Spleen (tissue), 13 donors: ENCODE measurements at places on chromosomes 16 and 17. TPM values are rescaled to one million over a fixed set of nuclear protein-coding genes. Genes with fewer than 3 reads are reported as not detected.

MRPL27 gene
- 102 TPM for polyA plus RNA-seq

DNA sequence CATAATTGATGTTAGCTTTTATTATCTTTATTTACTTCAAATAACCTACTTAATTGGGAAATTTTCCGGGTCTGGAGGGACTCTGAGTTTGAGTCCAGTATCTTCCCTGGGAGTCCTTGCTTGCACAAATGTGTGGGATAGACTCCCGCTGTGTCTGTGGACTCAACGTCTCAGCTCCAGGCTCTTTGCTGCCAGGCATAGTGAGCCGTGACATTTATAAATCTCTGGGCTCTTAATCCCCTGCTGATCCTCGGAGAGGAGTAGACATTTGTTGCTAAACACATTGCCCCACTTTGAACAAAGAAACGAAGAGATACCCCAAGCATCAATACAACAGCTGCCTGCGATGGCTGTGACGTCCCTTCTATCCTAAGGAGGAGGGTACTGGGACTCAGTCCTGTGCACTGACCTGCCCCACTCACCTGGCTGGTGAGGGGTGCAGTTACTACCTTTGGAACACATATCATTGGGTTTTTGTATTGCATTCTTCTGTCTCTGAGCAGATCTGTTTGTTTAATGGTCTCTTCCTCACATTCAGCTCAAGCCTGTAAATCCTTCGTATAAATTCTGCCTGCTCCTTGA lies 316.9 kb downstream of the HAPSTR1 start:
- H3K27me3 ChIP-seq, result no peaks in the 10 kb centered on the region
- no peaks in the 10 kb centered on the region for H3K4me1 ChIP-seq
- no peak overlapping the region for H3K4me3 ChIP-seq
- H3K36me3 ChIP-seq, result no peaks in the 10 kb centered on the region
- no peak for DNase-seq
- H3K27ac ChIP-seq, result no peak overlapping the region

GRCh38 chr17:68441070-68441770 lies 16.1 kb downstream of the WIPI1 start:
- peaks cover 25% of the 10 kb centered on the region for H3K36me3 ChIP-seq
- H3K4me1 ChIP-seq, result peaks cover 56% of the 10 kb centered on the region
- no peaks in the 10 kb centered on the region for H3K27me3 ChIP-seq
- H3K4me3 ChIP-seq, result no peak overlapping the region

GRCh38 chr16:728131-728889 lies 1.4 kb downstream of the HAGHL start:
- H3K36me3 ChIP-seq, result peaks cover 13% of the 10 kb centered on the region
- peak; percentile 92 for DNase-seq
- no peaks in the 10 kb centered on the region for H3K27me3 ChIP-seq
- H3K4me3 ChIP-seq, result peak overlapping the region; percentile 62
- H3K27ac ChIP-seq, result peak overlapping the region; percentile 86

DNA sequence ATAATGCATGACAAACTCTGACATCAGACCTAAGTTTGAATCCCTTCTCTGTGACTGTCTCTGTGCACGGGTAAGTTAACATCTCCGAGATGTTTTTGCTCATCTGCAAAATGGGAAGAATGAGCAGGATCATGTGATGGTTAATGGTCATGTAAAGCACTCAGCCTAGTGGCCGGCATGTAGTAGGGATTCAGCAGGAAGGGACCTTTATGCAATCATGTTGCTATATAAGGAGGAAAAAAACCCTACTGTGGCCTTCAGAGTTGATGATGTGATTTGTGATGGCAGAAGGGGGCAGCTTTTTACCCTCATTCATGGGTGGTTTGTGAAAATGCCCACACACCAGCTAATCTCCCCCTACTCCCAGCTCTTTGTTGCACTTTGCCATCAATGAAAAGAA lies 24.1 kb downstream of the CLEC16A start:
- no peaks in the 10 kb centered on the region for H3K27me3 ChIP-seq
- no peak for DNase-seq
- H3K27ac ChIP-seq, result no peak overlapping the region
- H3K4me3 ChIP-seq, result no peak overlapping the region

GRCh38 chr17:66928949-66929348 lies 35.6 kb upstream of the CACNG4 start:
- no peak overlapping the region for H3K4me3 ChIP-seq
- peak; percentile 1 for DNase-seq
- H3K36me3 ChIP-seq, result no peaks in the 10 kb centered on the region
- no peaks in the 10 kb centered on the region for H3K27me3 ChIP-seq
